ENCODE measurements at places on chromosomes 11 and 22. TPM values are rescaled to one million over a fixed set of nuclear protein-coding genes. Genes with fewer than 3 reads are reported as not detected.

DNA sequence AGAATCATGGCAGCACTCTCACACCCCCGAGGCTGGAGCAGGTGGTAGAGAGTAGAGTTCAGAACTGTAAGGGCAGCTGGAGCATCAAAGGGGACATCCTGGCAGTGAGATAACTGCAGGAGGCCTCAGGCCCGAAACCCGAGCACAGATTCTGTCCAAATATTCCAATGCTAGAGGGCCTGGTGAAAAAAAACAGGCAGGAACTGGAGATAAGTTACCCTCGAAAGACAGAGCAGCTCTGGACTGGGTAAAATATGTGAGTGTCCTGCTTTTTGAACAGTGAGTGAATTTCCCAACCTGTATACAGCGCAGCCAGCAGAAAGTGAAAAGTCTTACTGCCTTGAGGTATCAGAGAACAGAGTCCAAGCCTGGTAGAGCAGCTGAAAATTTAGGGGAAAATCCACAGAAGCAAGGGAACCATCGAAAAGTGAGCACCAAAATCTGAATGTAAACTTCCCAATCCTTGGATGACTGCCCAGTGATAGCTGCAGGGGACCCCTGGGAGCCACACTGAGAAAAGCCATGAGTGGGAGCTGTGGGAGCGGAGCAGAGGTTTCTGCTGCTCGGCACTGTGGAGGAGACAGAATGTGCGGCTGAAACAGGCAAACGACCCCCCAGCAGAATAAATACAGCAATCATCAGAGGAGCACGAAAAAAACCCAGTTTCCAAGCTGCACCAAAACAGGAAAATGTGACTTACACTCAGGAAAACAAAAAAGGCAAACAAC lies 50.6 kb downstream of the WNT11 start:
- DNase-seq, result no peak

GRCh38 chr11:36631774-36632173 lies 33.7 kb upstream of the RAG2 start:
- DNase-seq, result no peak

The PHRF1 gene
- 17.3 TPM for polyA plus RNA-seq

DNA sequence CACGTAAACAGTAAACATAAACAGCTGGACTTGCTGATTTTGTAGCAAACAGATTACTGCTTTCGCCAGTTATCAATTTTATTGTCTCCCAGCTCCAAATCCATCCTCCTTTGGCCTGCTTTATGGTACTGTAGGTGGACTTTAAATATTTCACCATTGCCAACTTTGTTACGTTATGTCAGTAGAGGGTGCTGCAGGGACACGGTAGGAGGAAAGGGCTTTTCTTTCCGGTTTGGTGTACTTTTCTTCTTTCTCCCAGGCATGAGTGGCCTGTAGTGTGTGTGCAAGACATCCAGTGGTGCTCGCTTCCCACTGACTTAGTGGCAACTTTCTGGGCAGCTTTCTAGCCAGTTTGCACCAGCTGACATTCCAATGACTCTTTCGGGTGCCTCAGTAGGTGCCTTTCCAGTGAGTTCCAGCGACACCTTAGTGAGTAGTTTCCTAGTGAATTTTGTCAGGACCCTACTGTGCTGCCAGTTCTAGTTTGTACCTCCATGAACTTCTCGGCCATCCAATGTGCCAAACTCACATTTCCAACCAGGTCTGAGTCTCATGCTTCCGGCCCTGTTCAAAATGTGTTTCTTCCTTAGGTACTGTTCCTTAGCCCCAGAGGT lies 267.6 kb upstream of the TENM4 start:
- DNase-seq, result no peak

GRCh38 chr11:85379066-85379465 lies 248.1 kb downstream of the DLG2 start:
- no peak for DNase-seq

- no peak for DNase-seq
Observed at GRCh38 chr11:26846227-26846626, 124.4 kb upstream of the SLC5A12 start.

The C1QTNF4 gene
- 7.7 TPM for polyA plus RNA-seq

- no peak for DNase-seq
Observed at GRCh38 chr22:20131597-20131858, at the start of gene ZDHHC8. Gene ZDHHC8 (plus strand): TSS chr22:20131804. CDS start chr22:20131948, 144 bp downstream.

The APOA1 gene
- polyA plus RNA-seq, result 1.7 TPM

GRCh38 chr22:43910178-43910695 lies 13.4 kb upstream of the PNPLA3 start:
- no peak for DNase-seq

DNA sequence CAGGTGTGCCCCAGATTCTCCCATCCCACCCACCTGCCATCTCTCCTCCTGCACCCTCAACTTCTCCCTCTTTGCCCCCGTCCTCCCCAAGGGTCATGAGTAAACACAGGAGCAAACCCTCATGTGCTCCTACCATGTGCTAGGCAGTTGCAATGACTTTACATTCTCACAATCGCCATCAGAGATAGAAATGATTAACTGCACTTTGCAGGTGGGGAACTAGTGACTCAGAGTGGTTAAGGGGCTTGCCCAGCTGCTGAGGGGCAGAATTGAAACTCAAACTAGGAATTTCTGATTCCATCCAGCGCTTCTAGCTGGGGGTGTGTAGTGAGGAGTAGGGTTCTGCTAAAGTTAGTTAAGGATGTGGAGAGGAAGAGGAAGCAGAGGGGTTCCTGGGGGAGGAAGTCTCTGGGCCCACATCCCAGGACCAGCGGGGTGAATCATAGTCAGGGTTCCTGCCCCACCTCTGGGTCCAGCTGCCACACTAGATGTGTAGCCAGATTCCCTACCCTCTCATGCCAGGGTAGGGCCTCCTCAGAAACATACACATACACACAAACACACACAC lies 16.0 kb upstream of the PRG2 start:
- no peak for DNase-seq

The ACP2 gene
- polyA plus RNA-seq, result 28.2 TPM

Measured in muscle of back (tissue), 13 donors.